IPS DF 19.7 (cell line): ENCODE measurements at places on chromosomes 2 and 18.

DNA sequence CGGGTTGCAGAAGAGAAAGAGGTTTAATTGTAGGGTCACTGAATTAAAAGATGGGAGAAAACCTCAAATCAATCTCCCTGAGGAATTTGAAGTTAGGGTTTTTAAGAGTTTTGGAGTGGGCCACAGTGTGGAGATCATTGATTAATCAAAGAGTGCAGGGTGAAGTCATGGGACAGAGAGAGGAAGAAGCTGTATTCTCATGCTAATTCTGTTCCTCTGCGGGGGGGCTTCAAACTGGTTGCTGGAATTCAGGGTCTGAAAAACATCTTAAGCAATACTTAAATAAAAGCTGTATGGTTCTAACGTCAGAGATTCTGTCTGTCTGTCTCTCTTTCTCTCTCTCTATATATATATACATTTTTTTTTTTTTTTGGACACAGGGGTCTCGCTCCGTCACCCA, 169.8 kb upstream of the SPATS2L start:
- no peak for DNase-seq

DNA sequence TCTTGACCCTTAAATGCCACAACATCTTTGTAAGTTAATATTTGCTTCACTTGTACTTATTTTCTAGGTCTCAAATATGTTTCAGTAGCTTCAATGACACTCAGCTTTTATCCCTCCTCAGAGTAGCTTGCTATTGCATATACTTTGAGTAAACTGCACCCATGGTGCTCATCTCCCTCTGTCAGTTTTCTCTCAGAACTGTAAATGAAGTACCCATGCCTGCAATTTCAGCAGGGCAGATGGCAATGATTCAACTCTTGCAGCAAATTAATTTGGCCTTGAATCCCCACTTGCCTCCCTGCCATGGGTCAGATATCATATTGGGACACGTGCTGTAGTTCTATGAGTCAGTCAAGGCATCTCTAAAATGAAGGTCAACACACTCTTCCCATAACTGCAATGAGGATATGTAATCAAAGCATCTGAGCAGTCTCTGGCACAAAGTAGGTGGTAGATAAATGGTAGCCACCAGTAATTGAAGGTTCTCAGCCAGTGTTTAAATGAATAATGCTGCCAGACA, 225.8 kb downstream of the PIEZO2 start:
- no peak for DNase-seq

DNA sequence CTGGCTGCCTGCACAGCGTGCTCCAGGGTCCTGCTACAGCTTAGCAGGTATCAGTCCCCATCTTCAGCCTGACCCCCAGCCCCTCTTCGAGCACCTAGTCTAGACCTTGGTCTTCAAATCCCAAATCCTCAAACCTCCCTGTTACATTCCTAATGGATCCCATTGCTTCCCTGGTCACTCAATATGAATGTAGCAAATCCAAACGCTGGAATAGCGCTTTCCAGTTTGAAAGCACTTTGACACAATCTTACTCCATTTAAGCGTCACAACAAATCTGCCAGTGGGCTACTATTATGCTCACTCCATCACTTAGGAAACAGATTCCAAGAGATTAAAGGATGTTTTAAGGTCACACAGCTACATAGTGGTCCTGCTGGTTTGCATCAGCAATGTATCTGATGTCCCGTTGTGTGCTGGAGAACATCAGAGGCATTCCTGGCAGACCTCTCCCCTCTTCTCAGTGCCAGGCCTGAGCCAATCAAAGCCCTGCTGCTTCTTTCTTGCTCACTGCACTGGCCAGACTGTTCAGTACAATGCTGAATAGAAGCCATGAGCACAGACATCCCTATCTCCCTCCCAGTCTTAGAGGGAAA, 11.1 kb upstream of the INO80C start:
- DNase-seq, result no peak

- no peak for DNase-seq
These were observed 21.8 kb downstream of the COLEC12 start for GRCh38 chr18:478681-479080.

DNA sequence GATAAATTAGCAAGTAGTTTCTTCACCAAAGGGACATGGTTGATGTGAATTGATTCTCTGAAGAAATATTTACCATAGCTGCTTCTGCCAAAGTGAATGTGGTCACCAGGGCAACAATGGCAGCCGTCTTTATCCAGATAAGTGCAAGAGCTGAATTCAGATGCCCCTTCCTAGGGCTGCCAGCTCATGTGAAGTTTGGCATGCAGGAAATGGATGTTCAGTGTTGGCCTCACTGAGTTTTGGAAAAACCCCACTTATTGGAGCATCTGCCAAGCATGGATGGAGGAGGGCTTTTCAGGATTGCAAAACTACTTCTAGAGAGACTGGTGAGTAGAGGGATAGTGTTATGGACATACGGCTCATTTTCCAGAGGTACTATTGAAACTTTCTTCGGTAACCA, 80.8 kb downstream of the FMNL2 start:
- no peak for DNase-seq

DNA sequence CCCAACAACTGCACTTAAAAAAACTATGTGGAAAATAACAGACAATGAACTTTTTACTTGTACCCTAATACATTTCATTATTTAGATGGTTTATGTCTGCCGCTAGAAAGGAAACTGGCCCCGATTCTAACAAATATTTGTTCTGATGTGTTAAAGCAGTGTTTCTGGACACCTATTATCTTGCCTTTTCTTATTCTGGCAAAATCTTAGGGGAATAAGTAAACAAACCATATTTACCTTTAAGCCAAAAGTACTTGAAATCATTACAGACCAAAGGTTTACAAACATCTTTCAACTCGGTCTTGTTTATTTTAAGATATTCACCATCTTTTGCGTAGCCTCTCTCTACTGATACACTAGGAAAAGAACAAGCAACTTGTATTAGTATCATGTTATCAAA, 11.8 kb upstream of the DLX1 start:
- no peak for DNase-seq

- DNase-seq, result no peak
These were observed 64.0 kb downstream of the INPP4A start for GRCh38 chr2:98508709-98509066.

DNA sequence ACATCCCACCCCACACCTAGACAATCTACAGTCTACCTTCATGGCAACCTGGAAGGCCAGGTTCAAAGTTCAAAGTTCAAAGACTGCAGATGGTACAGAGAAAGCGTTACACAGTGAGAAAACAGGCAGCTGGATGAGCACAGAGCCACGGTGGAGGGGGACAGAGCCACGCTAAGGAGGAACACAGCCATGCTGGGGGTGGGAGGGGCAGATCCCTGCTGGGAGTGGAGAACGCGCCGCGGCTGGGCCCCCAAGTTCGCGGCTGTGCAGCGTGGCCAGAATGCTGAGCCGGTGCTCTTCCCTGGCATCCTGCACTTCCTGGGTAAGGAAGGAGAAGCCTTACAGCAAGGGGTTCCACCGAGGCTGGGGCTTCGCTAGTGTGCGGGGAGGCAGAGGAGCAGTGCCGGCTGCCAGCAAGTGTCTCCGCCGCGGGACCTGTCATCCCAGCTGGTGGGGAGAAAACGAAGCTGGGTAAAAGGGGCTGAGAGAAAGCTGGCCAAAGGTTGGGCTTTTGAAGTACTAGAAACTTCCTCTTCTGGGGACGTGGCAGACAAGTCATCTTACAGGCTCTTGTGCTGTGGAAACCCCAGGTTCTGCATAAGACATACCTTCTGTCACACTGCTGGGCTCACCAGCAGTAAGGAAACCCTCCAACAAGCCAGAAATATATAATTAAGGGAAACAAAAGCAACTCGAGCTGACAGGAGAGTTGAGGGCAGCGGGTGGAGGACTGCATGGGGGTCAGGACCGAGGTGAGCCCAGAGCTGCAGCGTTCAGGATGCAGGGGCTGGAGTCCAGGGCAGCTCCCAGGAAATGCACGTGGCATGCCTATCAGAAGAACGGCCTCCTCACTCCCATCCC, 115.5 kb downstream of the HDAC4 start:
- DNase-seq, result no peak

DNA sequence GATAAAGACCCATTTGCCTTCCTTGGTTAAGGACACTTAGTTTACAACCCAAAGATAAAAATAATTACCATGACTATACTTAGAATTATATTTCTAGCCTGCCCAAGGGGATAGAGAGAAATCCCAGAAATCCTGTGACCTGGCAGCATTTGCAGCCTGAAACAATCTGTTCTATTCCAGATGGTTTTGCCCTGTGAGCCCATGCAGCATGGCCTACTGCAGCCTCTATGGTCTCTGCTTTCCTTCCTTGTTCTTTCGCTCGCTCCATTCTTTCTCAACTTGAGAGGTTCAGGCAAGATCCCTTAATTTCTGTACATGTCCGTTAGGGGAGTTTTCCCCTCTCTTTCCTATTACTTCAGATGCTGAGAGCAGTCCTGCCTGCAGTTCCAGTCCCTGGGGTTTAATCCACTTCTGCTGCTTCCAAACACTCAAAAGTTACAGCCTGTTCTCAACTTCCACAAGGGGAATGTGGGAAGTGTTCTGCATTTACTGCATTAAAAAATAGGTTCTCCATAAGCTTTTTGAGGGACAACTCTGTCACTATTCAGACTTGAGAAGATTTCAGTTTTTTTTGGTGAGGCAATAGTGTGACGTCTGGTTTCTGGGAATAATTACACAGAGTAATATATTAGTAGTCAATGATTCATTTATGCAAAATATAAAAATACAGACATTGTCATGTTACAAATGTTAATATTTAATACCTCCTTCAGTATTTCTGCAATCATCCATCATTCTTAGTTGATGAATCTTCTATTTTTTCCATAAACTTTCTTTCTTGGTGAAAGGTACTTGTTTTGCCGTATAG, 80.3 kb downstream of the CDCA7 start:
- DNase-seq, result no peak

GRCh38 chr18:23828426-23828825, 139.2 kb downstream of the LAMA3 start:
- no peak for DNase-seq

DNA sequence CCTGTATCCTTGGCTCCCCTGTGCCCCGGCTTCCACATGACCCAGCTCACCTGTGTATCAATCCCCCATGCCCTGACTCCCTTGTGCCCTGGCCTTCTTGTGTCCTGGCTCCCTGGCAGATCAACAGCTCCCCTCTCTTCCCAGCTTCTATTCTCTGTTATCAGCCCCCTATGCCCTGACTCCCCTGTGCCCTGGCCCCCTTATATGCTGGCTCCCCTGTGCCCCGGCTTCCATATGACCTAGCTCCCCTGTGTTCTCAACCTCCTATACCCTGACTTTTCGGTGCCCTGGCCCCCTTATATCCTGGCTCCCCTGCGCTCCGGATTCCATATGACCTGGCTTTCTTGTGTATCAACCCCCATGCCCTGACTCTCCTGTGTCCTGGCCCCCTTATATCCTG, 209.2 kb downstream of the LOXHD1 start:
- DNase-seq, result no peak

- DNase-seq, result no peak
These were observed 48.0 kb upstream of the LPIN2 start for GRCh38 chr18:3060667-3061580.
